ENCODE measurements at places on chromosomes 5 and 9. TPM values are rescaled to one million over a fixed set of nuclear protein-coding genes. Genes with fewer than 3 reads are reported as not detected.

DNA sequence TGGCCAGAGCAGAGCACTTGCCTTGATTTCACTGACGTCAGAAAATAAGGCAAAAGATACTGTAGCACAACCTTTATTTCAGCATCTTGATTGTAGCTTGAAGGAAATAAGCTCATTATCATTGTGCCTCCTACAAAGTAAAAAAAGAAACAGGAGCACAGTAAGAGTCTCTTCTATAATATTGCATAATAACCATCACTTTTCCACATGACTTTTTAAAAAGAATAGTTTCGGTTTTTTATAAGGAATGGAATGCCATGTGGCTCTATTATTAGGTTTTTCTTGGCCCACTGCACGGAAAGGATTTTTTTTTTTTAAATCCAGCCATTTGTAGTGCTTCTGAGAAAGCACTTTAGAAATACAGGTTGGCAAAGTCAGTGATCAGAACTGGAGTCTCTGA is 655.3 kb downstream of the LRRC70 start:
- peak; percentile 19 for DNase-seq

GRCh38 chr5:60672693-60673264 is 27.2 kb downstream of the DEPDC1B start:
- no peak for DNase-seq

- DNase-seq, result peak; percentile 55
Observed at GRCh38 chr5:127957183-127957582, 126.4 kb upstream of the SLC12A2 start.

- DNase-seq, result no peak
Observed at GRCh38 chr5:95262933-95263660, 21.8 kb downstream of the MCTP1 start.

- DNase-seq, result peak; percentile 38
Observed at GRCh38 chr5:24642022-24642421, 2.8 kb downstream of the CDH10 start.

- DNase-seq, result no peak
Observed at GRCh38 chr5:138605254-138605972, 30.2 kb upstream of the HSPA9 start.

DNA sequence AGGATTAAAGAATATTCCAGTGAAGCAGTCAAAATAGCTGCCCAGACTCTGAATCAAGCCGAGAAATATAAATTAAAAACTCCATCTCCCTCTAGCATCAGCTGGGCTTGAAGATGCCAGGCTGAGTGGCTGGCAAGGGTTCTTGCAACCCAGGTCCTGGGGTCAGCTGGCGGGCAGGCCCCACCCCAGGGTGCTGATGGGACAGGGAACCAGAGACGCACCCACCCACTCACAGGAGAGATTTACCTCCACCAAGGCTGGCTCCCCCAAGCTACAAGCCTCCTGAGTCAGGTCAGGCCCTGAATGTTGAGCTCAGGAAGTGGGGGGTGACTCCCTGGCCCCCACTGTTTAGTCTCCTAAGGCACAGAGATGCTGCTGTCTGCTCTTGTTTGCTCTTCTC is 83.9 kb upstream of the HSPA9 start:
- DNase-seq, result no peak

GRCh38 chr5:171421331-171422262 is 2.1 kb downstream of the FGF18 start:
- no peak for DNase-seq

DNA sequence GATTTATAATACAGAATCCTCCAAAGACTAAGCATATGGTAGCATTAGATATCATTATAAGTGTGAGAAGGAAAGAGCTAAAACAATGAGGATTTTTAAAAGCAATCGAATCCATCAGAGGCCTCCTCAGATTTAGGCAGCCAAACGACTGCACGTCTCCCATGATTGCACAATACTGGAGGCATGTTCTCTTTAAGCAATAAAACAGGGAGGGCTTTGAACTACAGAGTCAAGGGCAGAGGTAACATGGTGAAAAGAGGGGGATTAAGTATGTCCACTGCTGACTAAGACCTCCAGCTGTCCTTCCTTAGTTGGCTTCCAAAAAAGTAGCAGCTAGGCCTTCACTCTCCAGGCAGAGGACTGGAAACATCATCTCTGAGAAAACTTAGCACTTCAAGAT is 298.7 kb upstream of the RGMB start:
- DNase-seq, result no peak

- peak; percentile 2 for DNase-seq
Observed at GRCh38 chr9:118183576-118183975, 479.4 kb downstream of the TLR4 start.

GRCh38 chr5:64818245-64818644 is 49.5 kb downstream of the CWC27 start:
- DNase-seq, result no peak

GRCh38 chr9:130307667-130307943 is 42.0 kb downstream of the HMCN2 start:
- DNase-seq, result no peak

- no peak for DNase-seq
Observed at GRCh38 chr9:84597131-84597530, 72.4 kb upstream of the NTRK2 start.

DNA sequence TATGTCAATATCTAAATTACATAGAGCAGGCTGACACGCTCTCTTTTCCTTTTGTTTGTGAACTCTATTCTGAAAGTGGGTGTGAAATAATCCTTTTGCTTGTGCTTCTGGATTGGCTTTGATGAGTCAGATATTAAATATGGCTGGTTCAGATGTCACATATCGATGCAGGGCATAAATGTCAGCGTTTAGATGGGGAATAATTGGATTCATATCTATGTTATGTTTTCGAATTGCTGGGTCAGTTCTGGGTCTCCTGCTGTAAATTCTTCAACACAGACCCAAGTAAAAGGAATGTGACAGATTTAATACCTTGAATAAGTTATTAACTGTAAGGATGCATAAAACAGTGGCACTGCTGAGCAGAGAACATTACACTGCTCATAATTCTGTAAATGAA is 118.7 kb upstream of the SNX2 start:
- peak; percentile 29 for DNase-seq

DNA sequence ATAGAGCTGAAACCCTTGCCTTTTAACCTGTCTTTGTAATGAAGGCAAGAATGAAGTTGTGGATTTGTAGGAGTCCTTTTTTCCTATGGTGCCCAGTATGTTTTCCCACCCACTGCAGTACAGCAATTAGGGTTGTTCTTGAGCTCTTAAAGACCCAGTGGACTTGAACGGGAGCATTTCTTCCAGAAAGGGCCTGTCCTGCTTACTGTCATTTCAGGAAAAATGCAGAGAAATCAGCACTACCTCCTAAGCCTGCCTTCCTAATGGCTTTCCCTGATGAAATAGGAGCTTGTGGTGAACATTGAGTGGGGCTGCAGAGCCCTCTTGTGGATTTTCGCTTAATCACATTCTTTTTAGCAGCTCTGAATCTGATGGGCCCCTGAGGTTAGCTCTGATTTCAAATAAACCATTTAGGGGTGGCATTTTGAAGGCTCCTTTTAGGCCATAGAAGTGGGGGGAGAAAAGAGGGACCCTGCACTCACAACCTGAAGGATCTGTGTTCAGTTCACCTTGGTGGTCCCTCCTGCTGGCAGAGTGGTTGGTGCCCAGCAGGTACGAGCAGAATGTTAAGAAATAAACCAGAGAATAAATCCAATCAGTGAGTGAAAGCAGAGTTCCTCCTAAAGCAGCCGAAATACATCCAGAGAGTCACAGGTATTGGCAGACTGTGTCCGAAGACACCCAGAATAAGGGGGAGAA is 188.0 kb upstream of the KLF9 start:
- DNase-seq, result peak; percentile 81

DNA sequence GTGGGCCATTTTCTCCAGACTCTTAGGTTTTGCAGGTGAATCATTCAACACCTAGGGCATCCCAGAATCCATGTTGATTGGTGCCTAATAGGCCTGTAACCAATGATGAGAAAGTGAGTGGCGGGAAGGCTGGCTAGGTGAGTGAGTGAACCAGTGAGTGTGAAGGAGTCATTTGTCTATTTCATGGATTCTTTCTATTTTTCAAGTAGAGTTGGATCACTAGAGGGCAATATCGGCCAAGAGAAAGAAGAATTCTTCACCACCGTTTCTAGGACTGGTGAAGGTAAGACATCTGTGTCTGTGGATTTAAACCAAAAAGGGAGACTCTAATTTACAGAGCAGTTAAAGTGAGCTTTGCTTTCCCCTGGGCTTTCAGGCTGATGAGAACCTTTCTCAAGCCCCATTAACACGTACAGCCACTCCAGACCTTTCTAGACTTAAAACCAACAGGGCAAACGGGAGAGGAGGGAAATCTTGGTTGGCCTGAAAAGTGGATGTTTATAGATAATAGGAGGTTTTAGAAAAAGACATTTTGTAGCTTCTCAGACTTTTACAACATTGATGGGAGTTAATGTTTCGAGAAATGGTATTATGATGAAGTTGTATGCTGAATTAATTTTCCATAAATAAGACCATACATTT is 114.3 kb upstream of the IL12B start:
- peak; percentile 72 for DNase-seq

- peak; percentile 48 for DNase-seq
Observed at GRCh38 chr9:133160742-133161546, 2.8 kb downstream of the GBGT1 start.

- no peak for DNase-seq
Observed at GRCh38 chr5:126645132-126645531, 44.4 kb downstream of the PHAX start.

DNA sequence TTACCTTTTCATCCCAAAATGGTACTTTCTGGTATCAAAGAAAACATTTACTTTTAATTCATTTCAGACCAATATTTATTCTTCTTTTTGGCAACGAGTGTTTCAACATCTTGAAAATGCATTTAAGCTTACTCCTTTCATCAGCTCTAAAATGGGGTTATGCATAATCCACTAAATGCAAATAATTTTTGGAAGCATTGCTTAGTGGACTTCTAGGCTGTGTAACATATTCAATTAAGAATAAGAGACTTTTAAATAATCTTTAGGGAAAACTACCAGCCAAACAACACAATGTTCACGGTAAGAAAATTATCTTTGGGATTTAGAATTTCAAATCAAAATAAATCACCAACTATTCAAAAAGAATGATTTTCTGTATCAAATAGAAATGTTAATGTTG is 118.2 kb downstream of the ADAMTS6 start:
- DNase-seq, result no peak

DNA sequence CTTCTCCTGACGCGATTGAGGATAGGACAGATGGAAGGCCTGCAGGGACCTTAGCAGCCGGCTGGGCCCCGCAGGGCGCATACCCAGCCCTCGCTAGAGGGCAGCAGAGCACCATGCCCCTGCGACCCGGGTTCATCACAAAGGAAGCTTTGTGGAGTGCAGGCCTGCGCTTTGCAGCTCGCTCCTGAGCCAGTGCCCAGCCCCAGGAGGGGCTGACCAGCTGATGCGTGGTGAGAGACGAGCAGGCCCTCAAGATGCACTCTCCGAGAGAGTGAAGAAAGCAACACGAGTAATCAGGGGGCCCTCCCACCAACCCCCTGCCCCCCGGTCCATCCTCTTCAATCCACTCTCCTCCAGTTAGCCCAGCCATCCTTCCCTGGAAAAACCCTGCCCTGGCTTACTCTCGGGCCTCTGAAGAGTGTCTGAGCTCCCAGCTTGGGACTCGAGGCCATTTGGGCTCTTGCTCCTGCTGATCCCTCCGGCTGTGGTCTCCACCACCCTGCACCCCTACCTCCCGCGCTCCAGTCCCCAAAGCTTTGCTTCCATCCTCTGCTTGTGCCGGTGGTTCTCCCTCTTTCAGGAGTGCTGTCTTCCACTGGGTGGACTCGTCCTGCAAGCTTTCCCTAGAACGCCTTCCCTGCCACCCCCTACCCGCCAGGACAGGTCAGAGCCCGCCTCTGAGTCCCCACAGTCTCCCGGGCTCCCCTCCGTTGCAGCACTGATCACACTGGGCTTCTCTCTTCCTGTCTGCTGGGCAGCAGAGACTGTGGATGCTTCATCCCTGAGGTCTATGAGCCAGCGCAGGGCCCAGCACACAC is 9.1 kb upstream of the KIF12 start:
- DNase-seq, result peak; percentile 76

- peak; percentile 91 for DNase-seq
Observed at GRCh38 chr9:129584136-129584535, 36.8 kb downstream of the C9orf50 start.

DNA sequence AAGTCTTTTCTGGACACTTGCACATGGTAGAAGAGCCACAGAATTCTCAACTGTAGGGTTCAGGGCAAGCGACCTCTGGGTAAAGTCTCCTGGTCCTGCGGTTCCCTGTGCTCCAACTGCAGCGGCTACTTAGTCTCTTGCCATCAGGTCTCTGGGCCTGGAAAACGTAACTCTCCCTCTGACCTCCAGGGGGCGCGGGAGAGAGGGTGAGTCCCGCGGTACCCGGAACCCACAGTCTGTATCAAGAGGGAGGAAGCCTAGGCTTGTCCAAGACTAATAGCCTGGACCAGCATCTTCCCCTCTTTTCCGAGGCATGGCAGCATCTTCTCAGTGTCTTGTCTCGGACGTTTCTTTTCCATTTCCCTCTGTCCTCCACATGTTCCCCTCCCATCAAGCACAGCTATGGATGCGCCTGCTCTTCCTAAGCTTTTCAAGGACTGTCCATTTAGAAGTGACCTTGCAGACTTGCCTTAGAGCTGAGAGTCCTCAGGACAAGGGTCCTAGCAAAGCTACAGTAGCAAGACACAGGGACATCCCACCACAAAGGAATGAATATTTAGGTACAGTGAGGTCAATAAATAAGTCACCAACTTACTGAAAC is 59.3 kb downstream of the FSTL4 start:
- DNase-seq, result peak; percentile 29

- DNase-seq, result peak; percentile 95
Observed at GRCh38 chr5:179821298-179822058, 773 bp downstream of the SQSTM1 start.

- no peak for DNase-seq
Observed at GRCh38 chr5:102226321-102226720, 69.8 kb downstream of the SLCO4C1 start.

GRCh38 chr9:7394002-7394774 is 405.4 kb downstream of the DMAC1 start:
- no peak for DNase-seq

GRCh38 chr5:136636001-136636400 is 270.7 kb upstream of the TRPC7 start:
- no peak for DNase-seq

DNA sequence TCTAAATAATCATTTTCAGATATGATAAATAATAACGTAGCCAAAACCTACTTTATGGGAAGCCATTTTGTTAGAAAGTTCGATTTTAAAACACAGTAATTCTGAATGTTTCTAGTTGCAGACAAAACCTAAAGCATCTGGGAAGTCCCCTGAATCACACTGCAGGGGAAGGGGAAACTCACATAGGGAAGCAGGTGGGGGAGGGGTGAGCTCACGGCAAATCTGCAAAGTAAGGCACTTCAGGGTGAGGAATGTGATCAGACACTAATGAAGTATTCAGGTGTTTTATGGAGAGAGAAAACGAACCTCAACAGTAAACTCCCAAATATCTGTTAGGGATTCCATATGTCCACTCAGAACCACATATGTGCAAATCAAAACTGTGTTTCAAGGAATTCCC is 70.7 kb downstream of the EPB41L4A start:
- no peak for DNase-seq

The IFNA13 gene
- not detected for polyA plus RNA-seq

The MSX2 gene
- polyA plus RNA-seq, result 4.5 TPM

The PPP2CA gene
- polyA plus RNA-seq, result 220 TPM

The INSL4 gene
- polyA plus RNA-seq, result not detected

The RARS1 gene
- 137 TPM for polyA plus RNA-seq

The ARL14EPL gene
- not detected for polyA plus RNA-seq

The ALDOB gene
- polyA plus RNA-seq, result not detected

The IFNB1 gene
- not detected for polyA plus RNA-seq

The PCDHAC2 gene
- 0.03 TPM for polyA plus RNA-seq

The SOWAHA gene
- 0.03 TPM for polyA plus RNA-seq

The ACTBL2 gene
- 0.03 TPM for polyA plus RNA-seq

The OSTF1 gene
- 36.0 TPM for polyA plus RNA-seq

The PCDHB15 gene
- polyA plus RNA-seq, result 0.31 TPM

The PCDHGB3 gene
- polyA plus RNA-seq, result 2.5 TPM

Measured in fibroblast of lung (primary cell).